ENCODE measurements at places on chromosomes 2 and 18.

DNA sequence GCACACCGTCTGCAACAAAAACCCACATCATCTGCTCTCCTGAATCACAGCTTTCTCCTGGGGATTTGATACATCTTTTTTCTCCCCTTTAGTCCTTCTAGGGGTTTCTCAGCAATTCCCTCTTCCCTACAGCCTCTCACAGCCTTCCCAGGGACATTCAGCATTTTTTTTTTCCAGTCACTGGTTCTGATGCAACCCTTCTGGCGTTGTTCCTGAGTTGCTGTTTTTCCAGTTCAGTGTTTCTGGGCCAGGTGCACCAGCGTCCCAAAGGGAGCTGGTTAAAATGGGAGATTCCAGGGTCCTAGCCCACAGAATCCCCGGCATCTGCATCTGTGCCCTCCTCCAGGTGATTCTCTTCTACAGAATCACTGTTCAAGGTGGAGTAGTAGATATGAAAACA lies 36.1 kb downstream of the ADCY3 start:
- DNase-seq: no peak

DNA sequence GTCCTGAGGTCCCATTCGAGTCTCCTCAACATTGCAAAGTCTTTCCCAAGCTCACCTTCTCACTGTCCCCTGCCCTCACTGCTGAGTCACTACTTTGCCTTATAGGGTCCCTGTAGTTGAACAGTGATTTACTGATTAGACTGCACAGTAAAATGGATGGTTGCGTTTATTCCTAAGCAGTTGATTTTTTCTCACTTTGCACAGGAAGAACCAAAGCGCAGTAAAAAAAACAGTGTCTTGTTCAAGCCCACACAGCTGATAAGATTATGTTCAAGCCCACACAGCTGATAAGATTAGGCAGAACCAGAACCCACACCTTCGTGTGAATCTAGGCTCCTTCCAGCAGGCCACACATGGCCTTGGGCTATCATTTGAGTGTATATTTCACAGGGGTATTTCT lies 215.3 kb upstream of the COPS8 start:
- DNase-seq: no peak

- DNase-seq: no peak
Measured at GRCh38 chr2:151258121-151258520, 3.5 kb downstream of the RBM43 start.

GRCh38 chr18:32308493-32309120 lies 118.8 kb downstream of the MEP1B start:
- DNase-seq: no peak

DNA sequence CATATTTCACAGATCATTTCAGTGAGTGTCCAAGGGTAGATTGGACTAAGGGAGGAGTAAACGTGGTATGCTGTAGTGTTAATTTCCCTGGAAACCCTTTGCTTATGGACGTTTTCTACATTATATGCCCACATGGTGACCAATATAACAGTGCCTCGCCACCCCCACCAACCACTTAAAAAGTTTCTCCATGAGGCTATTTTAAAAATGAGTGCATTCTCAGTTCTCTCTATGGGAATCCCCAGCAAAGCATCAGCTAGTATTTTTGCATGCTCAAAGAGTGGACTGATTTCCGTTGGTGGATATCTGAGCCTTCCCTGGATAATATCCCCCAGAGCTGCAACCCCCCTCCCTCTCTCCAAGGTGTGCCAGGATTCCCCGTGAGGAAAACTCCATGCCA lies 73.2 kb downstream of the TGFA start:
- DNase-seq: no peak

DNA sequence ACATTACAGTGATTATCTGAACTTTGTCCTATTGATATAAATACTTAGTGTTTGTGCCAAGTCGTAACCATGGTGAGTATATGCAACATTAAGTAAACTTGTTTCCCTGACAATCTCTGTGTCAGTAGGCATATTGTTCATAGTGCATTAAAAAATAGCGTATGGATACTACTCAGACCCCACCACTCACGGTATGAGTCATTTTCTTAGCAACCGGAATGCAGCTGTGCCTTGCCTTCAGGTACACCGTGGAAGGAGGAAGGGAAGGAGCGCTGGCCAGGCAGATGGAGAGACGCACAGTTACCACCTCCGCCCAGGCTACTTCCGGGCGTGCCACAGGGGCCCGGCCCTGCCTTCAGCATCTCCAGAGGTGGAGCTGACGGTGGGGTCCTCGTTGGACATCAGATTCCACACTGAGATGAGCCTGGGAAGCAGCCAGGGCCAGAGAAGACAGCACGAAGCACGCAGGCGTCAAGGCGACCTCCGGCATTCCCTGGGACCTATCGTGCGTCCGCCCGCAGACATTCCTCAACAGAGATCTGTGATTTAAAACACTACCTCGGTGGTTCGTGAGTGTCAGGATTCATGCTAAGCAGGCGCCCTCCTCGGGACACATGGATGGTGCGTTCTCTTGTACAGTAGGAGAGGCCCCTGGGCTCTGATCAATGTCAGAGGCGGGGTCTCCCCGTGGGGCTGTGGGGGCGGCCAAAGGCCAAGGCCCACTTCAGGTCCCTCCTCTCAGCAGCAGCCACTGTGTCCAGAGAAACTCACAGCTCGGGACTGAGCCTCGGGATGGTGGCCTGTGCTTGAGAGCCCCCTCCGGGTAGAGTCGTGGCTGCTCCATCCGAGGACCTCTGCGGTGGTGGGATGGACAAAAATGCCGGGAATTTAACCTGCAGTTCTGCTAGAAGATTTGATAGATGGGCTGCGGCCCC lies 82.2 kb upstream of the HDAC4 start:
- no peak for DNase-seq

Data from activated T-cell treated with anti-CD3 and anti-CD28 coated beads for 4 hours (primary cell).